ENCODE measurements at places on chromosomes 7 and 10. TPM values are rescaled to one million over a fixed set of nuclear protein-coding genes. Genes with fewer than 3 reads are reported as not detected.
A peak's percentile ranks its signal among the peaks of the same experiment; 100 is the strongest.

FAM3C gene
- 28.8 TPM for total RNA-seq

STEAP1B gene
- 18.2 TPM for total RNA-seq

CDK13 gene
- total RNA-seq, result 44.5 TPM

NPSR1 gene
- total RNA-seq, result not detected

MSMB gene
- total RNA-seq, result not detected

NUTM2E gene
- total RNA-seq, result not detected

AKR1C4 gene
- total RNA-seq, result not detected

- DNase-seq, result no peak
Observed at GRCh38 chr10:5524641-5525560, at the start of gene CALML3. TSS of gene CALML3 (plus strand) at chr10:5524961. CDS start at chr10:5525086, 125 bp downstream.

- DNase-seq, result peak; percentile 78
Observed at GRCh38 chr7:38215735-38216670, 38.0 kb downstream of the STARD3NL start.

- peak; percentile 57 for DNase-seq
Observed at GRCh38 chr7:32958046-32959025, 1.1 kb downstream of the FKBP9 start.

- no peak for DNase-seq
Observed at GRCh38 chr10:70500368-70500767, 21.8 kb downstream of the PALD1 start.

DNA sequence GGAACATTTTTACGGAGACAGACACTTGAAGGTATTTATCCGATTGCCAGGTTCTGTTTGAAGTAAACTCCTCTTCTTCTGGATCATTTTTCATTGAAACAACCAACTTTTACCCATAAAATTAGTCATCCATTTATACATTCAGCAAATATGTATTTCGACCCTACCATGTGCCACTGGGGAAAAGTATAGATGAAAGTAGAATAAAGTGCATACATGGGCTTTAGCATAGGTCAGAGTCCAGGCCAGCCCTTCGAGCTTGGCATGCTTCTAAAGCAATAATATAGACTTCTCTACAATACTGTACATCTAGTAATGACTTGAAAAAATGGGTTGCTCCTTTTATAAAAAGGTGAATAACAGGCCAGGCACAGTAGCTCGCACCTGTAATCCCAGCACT lies 10.1 kb downstream of the SLC25A16 start:
- DNase-seq, result no peak

DNA sequence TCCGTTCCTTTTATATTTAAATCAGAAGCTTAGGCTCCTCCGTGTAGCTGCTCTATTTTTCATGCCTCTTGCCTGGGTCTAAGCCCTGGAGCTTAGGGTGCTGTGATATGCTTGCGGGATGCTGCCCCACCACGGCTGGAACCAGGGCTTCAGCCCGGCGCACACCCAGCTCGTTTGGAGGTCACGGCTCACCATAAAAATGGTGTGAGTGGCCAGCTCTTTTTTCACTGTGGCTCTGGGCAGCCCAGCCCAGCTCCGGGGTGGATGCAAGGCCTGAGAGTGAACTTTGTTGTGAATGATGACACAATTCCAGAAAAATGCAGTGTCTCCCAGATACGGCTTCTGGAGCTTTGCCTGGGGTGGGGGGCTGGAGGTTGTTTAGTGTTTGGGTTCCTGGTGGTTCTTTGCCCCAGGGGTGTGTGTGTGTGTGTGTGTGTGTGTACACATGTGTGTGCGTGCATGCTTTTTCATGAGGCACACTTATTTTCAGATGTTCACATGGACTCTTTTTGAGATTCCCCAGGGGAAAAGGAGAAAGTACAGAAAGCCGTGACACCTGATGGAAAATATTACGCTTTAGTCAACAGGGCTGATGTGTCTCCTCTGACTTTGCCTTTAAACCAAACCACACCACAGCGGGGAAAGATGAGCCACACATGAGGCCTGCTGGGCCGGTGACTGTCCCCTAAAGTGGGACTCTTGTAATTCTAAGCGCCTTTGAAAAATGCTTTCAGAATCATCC lies 46.2 kb downstream of the GRK5 start:
- DNase-seq, result peak; percentile 93

DNA sequence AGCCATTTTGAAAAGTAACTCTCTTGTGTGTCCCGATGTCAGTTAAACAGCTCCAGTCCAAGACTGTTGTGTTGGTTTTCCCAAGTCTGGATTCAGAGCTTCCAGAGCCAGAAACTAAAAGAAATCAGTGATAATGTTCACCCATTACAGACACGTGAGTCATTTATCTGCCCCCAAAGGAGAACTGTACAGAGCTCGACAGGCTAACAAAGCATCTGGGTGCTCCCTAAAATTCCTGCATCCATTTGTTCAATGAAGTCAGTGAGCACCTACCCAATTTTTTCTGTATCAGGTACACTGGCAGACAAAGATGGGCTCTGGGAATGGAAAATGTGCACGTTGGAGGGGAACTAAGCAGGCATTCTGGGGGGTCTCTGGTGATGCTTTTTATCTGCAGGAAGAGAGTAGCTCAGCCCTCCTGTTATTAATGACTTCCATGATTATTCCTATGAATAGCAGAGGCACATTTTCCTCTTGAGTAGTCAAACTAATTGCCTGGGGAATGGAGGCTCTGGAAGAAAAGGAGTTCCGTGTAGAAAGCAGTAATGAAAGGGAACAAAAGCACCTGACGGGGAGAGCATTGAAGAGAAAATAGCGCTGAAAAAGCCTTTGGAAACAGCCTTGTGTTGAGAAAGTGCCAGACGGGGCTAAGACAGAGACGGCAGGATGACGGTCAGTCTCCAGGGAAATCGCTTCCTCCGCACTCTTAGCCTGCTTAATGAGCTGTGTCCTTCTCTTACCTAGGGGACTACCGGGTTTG lies 75.3 kb downstream of the GAD2 start:
- no peak for DNase-seq

GRCh38 chr7:16847381-16847860 lies 34.4 kb downstream of the AGR3 start:
- no peak for DNase-seq

GRCh38 chr7:57425969-57426628 lies 23.9 kb upstream of the ZNF716 start:
- no peak for DNase-seq

GRCh38 chr10:78602201-78602932 lies 466.4 kb upstream of the ZMIZ1 start:
- no peak for DNase-seq

GRCh38 chr10:118027397-118027796 lies 19.3 kb downstream of the RAB11FIP2 start:
- no peak for DNase-seq

GRCh38 chr10:102759497-102760210 lies 15.9 kb downstream of the WBP1L start:
- no peak for DNase-seq

DNA sequence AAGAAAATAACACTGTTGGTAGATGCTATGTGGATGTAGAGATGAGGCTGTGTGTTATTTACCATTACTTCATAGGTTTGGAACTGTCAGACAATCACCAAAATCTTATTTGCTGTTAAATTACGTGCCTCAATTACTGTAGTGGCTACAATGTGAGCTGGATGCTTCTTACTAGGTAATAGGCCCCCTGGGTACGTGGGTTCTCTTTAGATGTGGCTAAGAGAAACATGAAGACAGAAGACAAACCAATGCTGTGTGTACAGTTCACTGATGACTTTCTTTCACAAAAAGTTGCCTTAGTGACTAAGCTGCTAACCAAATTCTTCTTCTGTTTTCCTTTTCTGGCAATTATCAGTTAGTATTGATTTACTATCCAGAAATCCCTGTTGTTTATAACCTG lies 144.6 kb downstream of the SEMA3E start:
- DNase-seq, result no peak

DNA sequence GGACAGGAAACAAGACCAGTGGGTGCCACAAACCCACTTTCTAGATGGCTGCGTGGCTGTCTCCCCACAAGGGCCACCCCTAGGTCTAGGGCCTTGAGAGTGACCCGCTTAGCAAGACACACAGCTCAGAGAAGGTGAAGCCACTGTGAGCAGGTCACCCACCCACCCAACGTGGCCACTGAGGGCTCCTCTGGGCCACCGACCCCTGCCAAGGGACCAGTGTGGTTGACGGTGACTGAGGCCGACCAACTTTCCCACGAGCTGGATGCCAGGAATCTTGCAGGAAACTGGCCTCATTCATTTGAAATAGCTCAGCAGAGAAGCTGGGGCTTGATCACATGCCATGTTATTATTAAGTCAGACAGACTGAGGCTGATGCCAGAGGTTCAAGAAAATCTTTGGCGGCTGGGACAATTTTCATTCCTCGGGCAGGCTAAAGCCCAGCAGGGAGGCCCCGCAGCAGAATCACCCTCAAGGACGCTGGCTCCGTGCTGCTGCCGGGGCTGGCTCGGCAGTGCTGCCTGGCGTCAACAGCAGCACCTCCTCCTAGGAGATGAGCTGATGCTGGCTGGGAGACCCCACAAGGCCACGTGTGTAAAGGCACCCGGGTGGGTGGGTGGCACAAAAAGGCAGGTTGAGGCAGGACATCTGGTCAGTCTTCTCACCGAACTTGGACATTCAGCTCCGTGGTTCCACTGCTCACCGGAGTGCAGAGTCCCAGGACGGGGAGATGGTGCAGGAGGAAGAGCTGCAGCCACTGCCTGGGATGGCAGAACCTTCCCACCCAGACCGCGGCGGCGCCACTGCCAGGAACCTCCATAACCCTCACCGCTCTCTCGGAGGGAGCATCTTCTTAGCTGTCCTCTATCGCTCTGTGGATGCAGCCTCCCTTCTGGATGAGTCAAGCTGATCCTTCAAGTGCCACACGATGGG lies 57.8 kb downstream of the ZRANB1 start:
- peak; percentile 89 for DNase-seq

DNA sequence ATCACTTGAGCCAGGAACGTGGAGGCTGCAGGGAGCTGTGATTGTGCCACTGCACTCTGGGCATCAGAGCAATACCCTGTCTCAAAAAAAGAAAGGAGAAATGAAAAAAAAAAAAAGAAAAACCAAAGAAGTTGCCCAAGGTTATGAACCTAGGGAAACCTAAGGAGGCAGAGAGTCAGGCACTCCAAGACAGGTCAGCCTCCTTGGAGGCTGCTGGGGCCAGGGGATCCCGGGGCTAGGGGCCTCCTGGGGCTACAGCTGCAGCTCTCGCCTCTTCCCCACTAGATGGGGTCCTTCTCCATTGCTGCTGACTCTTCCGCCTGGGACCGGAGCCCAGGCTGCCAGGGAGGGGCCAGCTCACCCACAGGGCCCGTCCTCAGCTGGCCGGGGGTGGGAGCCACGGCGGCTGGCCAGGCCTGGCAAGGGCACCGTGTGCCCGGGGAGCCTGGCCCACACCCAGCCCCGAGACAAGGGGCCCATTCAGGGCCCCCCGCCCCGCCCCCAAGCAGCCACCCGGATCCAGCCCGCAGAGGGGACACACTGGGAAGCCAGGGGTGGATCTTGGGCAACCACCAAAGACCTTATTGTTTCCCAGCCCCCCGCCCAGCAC lies 1.7 kb upstream of the SPACDR start:
- peak; percentile 89 for DNase-seq

GRCh38 chr7:67484244-67484751 lies 487.7 kb downstream of the TYW1 start:
- peak; percentile 33 for DNase-seq

DNA sequence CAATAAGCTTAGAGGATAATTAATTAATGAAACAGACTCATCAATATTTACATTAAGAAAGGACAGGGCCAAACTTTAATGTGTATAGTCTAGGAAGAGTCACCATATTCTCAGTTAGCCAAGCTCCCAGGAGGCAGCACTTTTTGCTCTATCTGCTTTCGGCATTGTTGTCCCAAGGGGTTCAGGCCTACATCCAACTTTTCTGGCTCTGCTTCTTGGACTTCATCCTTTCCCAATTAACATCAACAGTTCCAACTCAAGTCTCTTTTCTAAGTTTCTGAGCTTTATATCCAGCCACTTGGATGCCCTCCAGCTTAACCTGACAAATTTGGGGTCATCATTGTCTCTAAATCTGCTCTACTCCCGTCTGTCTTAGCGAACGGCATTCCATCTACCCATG lies 42.8 kb downstream of the GLI3 start:
- no peak for DNase-seq

DNA sequence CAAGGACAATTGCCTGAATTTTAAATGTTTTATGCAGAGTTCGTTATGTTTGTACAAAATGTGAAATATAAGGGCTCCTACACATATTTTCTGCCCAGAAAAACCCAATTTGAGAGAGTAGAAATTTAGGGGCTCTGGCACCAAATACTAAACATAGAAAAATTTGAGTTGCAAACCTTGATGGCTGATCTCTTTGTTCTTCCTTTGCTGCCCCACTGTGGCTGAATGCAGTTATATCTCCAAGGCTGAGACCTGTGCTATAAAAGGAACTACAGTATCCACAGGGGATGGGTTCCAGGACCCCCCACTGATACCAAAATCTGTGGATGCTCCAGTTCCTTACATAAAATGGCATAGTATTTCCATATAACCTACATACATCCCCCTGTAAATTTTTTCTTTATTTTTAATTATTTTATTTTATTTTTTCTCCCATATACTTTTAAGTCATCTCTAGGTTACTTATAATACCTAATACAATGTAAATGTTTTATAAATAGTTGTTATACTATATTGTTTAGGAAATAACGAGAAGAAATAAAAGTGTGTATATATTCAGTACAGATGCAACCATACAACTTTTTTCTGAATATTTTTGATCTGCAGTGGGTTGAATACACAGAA lies 22.5 kb downstream of the CFAP43 start:
- peak; percentile 19 for DNase-seq

DNA sequence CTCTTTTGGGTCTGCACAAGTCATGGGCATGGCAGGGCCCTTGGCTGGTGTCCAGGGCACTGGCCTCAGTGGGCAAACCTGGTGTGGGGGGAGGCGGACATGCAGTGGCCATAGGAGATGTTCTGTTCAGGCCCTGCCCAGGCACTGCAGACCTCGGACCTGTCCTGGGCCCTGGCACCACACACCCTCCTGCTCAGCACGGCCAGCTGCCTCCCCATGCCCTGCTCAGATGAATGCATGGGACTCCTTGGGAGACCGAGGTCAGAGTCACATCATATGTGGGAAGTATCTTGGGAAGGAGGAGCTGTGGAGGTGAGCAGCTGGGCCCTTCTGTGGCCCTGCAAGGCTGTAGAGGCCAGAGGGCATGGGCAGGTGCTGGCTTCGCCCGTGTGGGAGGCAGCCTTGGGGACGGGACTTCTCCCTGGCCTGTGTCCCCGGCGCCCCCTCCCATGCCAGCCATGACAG lies 130.8 kb downstream of the VIPR2 start:
- no peak for DNase-seq

DNA sequence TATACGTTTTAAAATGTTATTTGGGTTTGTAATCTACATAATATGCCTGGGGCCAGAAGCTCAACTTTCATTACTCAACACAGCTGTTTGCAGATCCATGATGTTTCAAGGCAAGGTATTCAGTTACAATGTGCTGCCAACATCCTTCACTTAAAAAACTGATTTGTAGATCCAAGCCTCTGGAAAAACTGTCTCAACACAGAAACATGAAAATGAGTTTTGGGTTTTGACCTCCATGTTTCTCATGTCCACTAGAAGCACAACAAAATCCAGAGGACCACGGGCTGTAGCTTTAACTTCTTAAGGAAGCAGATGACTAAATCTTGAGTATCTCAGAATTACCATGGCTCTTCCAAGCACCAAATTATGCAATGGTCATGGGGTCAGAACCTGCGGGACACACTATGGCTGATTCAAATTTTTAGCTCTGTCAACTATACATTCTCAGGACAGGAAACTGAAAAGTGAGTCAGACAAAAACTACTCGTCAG lies 247.1 kb upstream of the GRB10 start:
- DNase-seq, result peak; percentile 61

Measured in MG63 (cell line).